ENCODE measurements at places on chromosomes 6 and 20. TPM values are rescaled to one million over a fixed set of nuclear protein-coding genes. Genes with fewer than 3 reads are reported as not detected.

DNA sequence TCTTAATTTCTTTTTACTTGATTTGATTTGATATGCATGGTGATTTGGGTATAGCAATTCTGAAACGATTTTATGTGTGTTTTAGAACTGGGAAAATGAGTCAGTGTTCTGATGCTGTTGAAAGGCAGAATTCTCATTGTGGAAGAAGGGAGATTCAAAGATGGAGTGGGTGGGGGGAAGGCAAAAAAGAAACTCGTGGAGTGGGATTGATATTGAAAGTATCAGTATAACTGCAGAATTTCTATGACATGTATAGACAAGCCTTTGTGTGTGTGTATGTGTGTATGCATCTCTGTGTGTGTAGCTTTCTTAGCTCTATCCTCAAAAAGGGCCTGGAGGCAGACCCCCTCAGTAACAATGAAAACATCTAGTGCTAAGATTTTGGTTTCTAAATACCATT is 184.3 kb upstream of the OLIG3 start:
- no peaks in the 10 kb centered on the region for H3K27me3 ChIP-seq
- no peak overlapping the region for H3K27ac ChIP-seq
- H3K36me3 ChIP-seq, result no peaks in the 10 kb centered on the region
- H3K4me3 ChIP-seq, result no peak overlapping the region
- no peak for DNase-seq
- H3K4me1 ChIP-seq, result no peaks in the 10 kb centered on the region

DNA sequence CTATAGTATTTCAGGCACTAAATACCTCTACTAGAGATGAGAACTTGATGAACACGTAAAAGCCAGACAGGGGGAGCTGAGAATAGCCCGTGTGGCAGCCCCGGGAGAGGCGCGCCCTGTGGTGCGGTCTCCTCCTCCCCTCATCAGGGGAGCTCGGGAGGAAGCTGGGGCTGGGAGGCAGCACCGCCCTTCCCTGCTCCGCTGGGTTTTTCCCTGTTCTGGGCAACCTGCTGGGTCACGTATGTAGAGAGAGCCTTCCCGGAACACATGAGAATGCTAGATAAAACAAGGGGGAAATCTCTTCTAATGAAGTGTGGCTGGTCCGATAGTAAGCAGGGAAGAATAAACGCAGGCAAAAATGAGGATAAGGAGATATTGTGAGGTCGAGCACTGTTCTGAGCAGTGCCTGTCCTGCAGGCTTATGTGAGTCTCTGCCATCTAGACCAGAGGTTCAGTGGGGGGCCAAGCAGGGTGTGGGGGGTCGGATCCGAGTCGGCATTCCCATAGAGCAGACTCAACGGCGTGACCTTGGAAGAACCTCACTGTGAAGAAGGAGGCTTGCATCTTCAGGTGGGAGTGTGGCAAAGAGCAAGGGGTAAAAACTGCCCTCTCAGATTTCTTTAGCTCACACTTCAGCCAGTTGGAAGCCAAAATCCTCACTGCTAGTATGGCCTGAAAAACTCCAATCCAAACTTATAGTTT is 13.4 kb upstream of the RPS6KA2 start:
- no peak overlapping the region for H3K4me3 ChIP-seq
- DNase-seq, result no peak
- no peaks in the 10 kb centered on the region for H3K36me3 ChIP-seq
- H3K27me3 ChIP-seq, result no peaks in the 10 kb centered on the region
- H3K4me1 ChIP-seq, result no peaks in the 10 kb centered on the region
- H3K27ac ChIP-seq, result no peak overlapping the region

- H3K27ac ChIP-seq, result no peak overlapping the region
- no peaks in the 10 kb centered on the region for H3K36me3 ChIP-seq
- no peak for DNase-seq
- H3K4me3 ChIP-seq, result no peak overlapping the region
- no peaks in the 10 kb centered on the region for H3K27me3 ChIP-seq
These were observed 245.3 kb upstream of the UFL1 start for GRCh38 chr6:96276305-96276704.

GRCh38 chr20:51679254-51679921 is 88.8 kb downstream of the ATP9A start:
- H3K27me3 ChIP-seq, result no peaks in the 10 kb centered on the region
- H3K27ac ChIP-seq, result no peak overlapping the region
- DNase-seq, result no peak
- no peak overlapping the region for H3K4me3 ChIP-seq
- H3K4me1 ChIP-seq, result no peaks in the 10 kb centered on the region
- peaks cover 6% of the 10 kb centered on the region for H3K36me3 ChIP-seq

The GSTA3 gene
- total RNA-seq, result not detected

The BTN1A1 gene
- not detected for total RNA-seq
